Stimulated activated CD4-positive, alpha-beta T cell treated with anti-CD3 and anti-CD28 coated beads, Interleukin-1b, Interleukin-23, amount 100 ng/mL, for 1 hour (primary cell): ENCODE measurements at places on chromosomes 7 and 10.

- DNase-seq = no peak
These were observed 306.7 kb downstream of the CRPPA start for GRCh38 chr7:16114633-16115032.

DNA sequence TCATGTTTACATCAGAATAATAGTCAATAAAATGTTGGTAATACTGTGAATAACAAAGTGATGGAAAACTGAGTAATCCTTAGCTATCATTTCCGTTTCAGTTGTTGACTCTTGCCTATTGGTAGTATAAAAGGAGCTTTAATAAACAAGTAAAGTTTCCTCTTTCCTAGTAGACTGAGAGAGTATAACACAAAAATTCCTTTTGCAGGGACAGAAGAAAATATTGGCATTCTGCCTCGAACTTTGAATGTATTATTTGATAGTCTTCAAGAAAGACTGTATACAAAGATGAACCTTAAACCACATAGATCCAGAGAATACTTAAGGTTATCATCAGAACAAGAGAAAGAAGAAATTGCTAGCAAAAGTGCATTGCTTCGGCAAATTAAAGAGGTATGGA is 9.4 kb downstream of the KIF20B start:
- no peak for DNase-seq

- no peak for DNase-seq
These were observed 16.2 kb upstream of the ICA1 start for GRCh38 chr7:8278183-8278582.

DNA sequence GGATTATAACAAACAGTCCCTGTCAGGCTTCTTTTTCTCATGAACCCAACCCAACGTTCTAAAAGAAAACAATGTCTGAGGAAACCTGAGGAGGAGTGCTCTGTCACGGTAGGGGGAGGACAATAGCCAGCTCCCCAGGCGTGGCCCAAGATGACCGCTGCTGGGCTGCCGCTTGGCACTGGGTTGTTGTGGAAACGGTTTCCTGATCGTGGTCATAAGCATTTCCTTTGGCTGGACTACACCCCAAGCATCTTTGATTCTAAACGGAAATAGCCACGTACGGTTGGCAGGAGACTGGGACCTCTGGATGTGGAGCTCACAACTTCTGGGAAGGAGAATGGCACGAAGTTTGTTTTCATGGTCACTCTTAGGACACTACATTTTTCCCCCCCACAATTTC is 30.4 kb upstream of the DMBT1 start:
- DNase-seq = no peak

DNA sequence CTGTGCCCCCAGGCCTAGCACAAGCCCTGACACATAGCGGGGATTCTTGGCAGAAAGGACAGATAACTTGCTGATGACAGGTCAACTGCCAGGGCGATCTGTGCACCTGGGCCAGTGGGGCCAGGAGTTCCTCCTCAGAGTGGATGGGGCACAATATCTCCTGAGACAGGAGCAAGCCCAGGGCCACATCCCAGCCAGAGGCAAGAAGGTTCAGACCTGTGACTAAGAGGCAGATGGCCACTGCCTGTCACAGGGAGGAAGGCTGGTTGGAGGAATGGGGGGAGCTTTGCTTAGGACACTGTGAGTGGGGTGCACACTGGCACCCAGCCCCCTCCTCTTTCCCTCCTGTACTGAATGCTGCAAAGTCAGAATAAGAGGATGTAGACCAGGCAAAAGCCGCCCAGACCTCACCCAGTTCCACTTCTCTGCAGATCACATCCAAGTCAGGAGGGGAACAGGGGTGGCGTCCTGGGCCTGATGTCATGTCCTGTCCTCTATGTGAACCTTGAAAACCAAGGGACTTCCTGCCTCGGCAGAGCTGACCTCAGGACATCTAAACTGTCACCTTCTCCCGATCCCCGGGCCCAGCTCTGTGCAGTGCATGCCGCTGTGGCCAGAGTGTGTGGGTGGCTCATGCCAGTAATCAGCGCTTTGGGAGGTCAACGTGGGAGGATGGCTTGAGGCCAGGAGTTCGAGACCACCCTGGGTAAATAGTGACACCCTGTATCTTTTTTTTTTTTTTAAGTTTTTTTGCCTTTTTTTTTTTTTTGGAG is 1.3 kb downstream of the GUSB start:
- DNase-seq = no peak

DNA sequence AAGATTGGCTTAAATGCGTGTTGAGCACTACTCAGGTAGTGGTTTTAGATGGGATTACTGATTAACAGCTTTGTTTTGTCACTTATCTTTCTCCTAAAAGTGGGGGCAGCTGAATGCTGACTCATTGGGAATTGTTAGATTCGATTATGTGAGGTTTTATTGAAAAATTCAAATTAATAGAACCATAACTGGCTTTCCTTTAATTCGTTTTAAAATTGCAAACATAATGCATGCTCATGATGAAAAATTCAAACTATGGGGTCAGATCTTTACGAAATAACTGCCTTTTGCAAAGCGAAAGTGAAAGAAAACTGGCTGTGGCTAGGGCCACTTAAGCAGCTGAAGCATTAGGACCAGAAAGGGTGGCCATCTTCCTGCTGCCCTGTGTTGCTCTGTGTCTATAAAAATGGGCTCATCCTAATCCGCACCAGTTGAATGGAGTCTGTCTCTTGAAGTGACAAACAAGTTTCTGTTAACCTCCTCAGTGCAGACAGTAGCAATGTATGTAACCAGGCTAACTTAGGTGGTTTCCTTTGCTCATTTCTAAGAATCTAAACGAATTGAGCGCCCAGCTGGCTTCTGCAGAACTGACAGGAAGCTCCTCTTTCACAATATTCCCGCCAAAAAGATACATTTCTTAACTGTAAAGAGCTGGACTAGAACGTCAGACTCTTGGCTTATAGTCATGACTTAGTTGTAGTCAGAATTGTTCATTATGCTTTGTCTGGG is 27.8 kb downstream of the DENND10 start:
- no peak for DNase-seq

DNA sequence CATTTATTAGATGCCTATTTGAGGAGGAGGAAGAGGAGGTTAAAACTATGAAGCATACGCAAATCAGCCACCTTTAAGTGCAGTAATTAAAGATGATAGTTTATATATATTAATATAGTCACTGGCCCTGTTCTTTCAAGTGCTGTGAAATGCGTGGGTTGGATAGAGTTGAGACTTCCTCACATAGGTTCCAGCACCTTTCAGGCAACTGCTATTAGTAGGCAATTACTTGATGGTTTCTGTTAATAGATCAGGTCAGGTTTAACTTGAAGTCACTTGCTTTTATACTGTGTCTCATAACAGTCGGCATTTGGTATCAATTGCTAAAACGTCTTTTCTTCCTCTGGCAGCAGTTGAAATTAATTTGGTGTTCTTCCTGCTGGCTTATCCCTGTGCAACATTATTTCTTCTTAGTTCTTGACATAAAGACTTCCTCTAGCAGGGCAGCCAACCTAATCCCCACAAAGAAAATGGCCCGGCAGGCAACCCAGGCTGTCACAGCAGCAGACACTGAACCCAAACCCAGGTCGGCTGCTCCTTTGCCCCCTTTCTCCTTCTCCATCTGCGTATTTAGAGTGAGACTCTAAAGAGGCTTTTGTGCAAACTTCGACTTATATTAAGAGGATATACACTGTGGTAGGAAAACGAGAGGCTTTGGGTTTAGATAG is 35.3 kb upstream of the BET1 start:
- no peak for DNase-seq

DNA sequence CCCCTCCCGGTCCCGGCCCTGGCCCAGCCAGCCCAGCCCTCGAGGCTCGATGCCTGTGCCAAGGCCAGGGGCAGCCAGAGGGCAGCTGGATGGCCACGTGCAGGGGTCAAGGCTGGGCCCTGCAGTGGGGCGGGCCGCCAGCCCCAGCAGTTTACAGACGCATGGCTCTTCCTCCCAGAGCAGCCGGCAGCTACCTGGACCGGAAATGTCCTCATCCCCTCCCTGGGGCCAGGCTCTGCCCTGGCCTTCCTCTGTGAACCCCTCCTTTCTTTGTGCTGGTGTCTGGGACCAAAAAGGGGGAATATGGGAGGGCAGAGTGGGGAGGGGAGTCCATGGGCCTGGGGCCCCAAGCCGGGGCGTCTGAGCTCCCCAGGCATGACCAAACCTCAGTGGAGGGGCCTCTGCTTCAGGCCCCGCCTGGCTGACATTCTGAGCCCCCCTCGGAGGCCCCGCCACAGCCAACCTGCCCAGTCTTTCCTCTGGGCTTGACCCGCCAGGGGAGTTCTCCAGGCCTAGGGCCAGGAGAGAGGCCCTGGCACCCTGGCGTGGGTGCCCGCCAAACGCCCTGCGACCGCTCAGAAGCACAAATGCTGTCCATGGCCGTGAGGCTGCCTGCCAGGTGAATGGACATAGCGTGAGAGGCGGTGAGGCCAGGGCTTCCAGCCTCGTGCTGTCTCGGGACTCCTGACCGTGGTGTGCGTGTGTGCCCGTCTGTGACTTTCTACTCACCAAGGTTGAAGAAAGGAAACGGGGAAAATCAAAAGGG is 24.7 kb upstream of the AMZ1 start:
- no peak for DNase-seq

GRCh38 chr10:69228151-69228550 is 8.0 kb downstream of the HKDC1 start:
- no peak for DNase-seq

DNA sequence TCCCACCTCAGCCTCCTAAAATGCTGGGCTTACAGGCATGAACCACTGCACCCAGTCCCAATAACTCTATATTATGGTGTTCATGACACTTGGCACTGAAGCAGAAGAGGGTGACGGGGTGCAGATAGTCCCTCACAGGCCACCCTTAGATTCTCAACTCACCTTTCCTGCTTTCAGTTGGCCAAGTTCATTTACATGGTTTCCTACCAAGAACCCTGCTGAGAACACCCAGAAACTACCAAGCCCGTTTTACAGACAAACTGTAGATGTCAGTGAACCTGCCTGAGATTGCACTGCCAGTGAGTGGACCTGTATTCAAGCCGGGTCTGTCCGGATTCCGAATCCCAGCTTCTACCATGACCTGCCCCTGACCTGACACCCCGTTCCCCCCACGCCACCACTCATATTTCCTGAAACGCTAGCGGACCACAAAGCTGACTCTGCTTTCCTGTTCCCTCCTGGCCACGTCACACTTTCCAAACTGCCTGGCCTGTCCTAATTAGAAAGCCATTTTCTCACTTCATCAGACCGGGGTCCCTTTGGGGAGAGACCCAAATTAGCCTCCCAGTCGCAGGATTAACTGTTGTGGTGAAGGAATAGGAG is 17.3 kb downstream of the GRID2IP start:
- no peak for DNase-seq

DNA sequence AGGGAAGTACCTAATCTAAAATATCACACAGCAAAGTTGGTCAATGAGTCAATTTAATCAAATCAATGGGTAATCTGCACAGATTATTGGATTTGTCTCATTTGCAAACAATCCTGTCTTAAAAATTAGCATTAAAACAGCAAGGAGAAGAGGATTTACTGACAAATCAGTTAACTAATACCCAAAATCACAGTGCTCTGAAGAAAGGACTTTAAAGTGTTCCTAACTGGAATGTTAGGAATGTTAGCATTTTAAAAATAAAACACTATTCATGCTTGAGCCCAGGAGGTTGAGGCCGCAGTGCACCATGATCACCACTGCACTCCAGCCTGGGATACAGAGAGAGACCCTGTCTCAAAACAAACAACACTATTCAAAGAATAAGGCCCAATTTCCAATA is 83.1 kb downstream of the CHCHD3 start:
- no peak for DNase-seq
